ENCODE measurements at places on chromosomes 6 and 20.
A peak's percentile ranks its signal among the peaks of the same experiment; 100 is the strongest.

- peak; percentile 44 for DNase-seq
These were observed 145.8 kb downstream of the PLCB4 start for GRCh38 chr20:9214685-9215084.

DNA sequence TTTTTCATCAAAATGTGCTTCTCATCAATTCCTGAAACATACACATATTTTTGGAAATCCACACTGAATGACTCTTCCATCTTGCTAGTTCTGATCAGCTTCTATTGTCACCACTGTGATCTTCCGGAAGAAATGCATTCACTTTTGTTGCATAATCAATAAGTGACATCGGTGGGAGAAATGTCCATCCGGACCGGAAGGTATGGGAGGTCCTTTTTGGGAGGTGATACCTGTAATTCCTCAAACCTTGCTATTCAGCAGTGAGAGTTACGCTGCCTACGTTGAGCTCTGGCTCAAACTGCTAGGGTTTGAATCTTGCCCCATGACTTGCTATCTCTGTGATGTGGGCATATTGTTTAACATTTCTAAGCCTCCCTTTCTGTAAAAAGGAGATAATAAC, 16.6 kb upstream of the TFB1M start:
- no peak for DNase-seq

GRCh38 chr6:157221817-157222175, 101.5 kb downstream of the TMEM242 start:
- no peak for DNase-seq

DNA sequence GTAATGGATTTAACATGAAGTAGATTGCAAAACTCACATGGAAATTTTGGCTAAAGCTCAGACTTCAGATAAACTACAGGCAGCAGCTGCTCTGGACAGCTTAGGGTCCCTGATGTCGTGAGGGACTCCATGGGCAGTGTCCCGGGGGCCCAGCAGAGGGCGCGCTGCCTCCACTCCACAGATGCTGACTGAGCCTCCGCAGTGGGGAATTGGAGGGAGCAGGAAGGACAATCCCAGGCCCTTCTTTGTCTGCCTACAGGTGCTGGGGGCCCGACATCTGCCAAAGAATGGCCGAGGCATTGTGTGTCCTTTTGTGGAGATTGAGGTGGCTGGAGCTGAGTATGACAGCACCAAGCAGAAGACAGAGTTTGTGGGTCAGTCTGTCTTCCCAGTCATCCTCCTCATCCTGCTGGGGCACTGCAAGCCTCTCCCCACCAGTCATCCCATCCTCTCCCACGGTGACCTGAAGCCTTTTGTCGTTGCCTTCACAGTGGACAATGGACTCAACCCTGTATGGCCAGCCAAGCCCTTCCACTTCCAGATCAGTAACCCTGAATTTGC, 35.9 kb downstream of the PLCG1 start:
- DNase-seq = peak; percentile 37

GRCh38 chr20:24608926-24609667, 139.7 kb downstream of the SYNDIG1 start:
- DNase-seq = no peak

DNA sequence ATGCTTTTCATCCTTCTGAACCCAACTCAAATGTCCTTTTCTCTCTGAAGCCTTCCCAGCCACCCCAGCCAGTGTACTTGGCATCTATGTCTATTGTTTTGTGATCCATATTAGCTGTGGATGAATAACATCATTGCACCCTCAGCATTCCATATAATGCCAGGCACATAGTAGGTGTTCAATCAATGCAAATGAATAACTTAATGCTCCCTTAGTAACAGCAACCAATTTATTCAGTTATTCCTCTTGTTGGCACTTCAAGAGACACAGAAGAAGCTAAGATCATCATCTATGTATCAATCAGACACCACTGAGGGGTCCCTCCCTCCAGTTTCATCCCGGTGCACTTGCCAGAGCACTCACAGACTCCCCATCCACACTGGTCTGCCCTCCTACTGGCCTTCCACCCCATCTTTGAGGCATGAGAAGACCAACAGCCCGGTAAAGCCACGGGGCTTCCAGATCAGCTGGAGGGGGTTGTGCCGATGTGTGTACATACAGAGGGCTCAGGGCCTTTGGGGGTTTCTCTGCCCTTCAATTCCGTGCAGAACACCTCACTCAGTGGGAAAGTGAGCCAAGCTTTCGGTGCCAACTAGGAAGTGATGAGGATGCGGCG, 2.4 kb upstream of the TAF8 start:
- DNase-seq = no peak

GRCh38 chr6:16239798-16240123, 1.4 kb downstream of the GMPR start:
- no peak for DNase-seq

DNA sequence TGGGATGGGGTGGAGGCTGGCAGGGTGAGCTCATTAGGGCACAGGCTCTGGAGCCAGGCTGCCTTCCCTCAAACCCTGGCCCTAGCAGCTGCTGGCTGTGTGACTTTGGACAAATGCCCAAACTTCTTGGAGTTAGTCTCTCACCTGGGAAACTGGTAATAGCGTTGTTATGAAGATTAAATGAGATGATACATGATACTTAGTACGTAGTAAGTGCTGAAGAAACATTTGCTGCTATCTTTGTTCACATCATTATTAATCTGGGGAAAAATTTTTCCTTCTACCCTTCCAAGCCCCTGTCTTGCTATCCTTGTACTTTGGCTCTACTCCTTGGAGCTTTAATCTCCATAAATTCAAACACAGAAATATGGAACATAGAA, 22.3 kb upstream of the PPARD start:
- DNase-seq = no peak

DNA sequence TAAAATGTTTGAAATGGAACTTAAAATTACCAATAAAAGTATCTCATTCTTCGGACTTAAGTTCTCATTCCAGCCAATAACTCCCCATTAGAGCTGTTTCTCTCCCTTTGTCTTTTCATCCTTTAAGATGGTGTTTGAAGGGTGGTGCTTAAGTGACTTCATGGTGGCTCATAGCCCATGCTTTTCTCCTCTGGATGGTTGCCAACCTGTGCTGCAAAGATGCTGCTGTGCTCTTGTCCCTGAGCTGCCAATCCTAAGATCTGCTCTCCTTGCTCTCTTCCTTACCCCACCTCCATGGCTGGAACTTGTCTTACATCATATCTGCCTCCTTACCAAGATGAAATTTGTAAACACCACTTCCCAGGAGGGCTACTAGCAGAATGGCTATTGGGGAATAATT, 31.6 kb upstream of the PNRC1 start:
- no peak for DNase-seq

DNA sequence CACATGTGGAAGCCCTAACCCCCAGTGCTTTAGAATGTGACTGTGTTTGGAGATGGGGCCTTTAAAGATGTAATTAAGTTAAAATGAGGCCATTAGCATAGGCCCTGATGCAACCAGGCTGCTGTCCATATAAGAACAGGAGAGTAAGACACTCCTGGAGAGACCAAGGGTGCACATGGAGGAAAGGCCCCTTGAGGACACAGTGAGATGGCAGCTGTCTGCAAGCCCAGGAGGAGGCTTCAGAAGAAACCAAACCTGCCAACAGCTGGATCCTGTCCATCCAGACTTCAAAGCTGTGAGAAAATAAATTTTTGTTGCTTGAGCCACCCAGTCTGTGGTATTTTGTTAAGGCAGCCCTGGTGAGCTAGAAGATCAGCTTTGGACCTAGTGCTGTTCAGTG, 16.8 kb upstream of the SNRPB2 start:
- DNase-seq = no peak

- DNase-seq = no peak
These were observed 38.2 kb downstream of the SPDEF start for GRCh38 chr6:34517966-34518365.

DNA sequence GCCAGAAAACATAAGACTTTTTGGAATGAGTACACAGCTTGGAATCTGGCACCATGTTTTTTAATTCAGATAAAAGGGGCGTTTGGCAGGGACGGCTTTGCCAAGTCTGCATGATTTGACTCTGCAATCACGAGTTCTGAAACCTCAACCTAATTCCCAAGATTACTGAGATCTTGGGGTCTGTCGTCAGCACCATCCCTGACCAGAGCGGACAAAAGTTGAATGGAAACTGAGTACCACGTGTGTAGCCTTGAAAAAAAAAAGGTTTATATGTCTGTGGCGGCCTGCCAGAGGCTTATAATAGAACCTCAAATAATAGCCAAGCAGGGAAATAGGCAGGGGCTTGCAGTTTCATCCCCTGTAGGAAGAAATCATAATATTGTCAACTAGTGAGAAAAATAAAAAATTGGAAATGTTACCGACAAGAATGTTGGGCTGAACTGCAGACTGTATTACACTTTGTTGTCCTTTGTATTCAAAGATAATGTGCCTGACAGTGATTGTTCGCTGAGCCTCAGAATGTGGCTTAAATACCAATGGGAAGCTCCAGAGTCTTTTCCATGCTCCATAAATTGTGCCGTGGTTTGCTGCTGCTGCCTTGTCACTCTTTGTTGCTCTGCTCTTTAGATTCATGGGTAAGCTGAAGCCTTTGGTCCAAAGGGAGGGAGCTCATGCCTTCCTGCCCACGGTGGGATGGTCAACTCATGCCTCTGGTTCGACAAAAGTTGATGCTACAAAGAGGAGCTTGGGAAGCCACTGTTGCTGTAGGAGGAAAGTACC, 118.8 kb upstream of the ARID1B start:
- peak; percentile 93 for DNase-seq

GRCh38 chr20:9354579-9354978, 159.8 kb upstream of the LAMP5 start:
- DNase-seq = no peak

DNA sequence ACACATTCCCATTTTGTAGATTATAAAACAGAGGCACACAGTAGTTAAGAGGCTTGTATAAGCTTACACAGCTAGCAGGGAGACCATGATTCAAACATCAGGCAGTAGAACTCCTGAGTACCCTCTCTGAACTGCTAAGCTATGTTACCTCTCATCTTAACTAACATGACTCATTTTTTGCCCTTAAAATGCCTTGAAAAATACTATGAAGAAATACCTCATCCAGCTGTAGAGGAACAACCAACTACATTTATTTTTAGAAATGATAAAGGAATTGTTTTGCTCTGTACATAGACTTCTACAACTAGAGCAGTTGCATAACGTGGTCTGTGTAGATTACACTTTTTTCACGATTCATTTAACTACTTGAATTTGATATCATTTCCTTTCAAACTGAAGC, 102.1 kb downstream of the FLRT3 start:
- peak; percentile 8 for DNase-seq

- DNase-seq = no peak
These were observed 211.9 kb upstream of the PMEPA1 start for GRCh38 chr20:57921676-57922075.
